ENCODE measurements at places on chromosomes 2 and 18. TPM values are rescaled to one million over a fixed set of nuclear protein-coding genes. Genes with fewer than 3 reads are reported as not detected.

MREG gene
- 20.0 TPM for polyA plus RNA-seq

DNA sequence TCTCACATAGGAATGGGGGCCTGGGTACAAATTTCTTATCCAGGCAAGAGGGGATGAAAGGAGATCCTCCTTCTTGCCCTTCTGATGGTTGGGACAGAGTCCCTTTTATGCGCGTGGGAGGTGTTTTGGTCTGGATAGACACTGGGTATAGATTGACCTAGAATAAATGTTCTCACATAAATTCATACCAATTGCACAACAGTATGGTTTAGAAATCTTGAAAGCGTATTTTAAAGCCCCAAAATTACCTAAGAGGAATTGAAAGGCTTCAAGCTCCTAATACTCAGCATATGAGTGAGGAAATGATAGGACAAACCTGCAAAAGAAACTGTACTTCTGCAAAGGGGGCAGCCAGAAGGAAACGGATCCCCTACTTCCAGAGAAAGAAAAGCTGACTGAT lies 2.6 kb upstream of the BCL2 start:
- no peak for DNase-seq

DNA sequence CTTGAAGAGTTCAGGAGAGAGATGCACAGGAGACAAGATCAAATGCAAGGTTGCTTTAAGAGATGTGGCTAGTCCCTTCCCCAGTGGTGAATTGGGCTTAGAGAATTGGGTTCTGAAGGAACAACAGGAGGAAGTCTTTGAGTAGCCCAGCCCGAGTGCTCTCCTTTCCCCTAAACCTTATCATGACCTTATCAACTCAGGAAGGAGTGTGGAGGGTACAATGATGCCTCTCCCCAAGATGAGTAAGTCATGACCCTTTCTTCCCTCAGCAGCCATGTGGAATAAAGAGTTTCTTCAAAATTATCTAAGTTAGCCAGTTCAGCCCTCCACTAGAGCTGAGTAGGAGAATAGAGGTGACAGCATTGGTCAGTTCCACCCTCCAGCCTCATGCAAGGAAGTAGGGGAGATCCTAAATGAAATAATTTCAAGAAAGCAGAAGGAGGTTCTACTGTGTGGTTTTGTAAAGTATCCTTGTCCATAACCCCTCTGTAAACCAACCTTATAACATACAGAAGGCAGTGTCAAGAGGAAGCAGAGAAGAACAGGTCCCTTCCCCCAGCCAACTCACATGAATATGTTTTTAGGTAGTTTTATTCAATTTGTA lies 88.4 kb downstream of the ARHGAP15 start:
- no peak for DNase-seq

DNA sequence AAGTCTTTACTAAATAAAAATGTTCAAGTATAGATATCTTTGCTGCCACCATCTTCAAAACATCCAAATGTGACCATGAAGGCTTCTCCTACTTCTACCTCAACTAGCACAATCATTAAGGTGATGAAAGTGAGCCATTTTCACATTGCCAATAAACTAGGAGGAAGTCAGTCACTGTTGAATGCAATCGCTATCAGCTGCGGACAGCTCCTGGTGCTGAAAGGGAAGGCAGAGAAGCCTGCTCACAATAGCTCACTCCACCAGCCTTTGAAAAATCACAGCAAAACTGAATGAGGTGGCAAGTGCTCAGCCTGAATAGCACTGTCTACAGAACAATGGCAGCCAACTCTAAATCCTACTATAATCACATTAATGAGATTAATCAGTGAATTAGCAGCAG lies 2.2 kb downstream of the MYT1L start:
- DNase-seq = peak; percentile 59

TRABD2A gene
- 0.36 TPM for polyA plus RNA-seq

DNA sequence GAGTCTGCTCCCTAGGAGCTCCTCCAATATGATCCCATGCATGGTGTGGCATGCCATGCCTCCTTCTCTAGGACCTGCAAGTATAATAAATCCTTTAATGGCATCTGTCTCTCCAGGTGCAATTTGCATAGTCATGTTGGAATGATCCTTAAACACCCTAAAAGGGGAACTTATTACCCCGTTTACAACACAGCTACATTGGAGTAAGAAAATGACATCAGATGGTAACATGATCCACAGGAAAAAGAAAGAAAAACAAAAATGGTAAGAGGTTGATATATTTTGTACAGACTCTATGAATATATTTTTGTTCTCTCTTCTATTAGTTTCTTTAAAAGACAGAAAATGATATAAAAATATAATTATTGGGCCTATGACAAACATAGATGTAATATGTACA lies 79.0 kb downstream of the CRACDL start:
- DNase-seq = no peak

ZFAND2B gene
- 51.8 TPM for polyA plus RNA-seq

GRCh38 chr2:10412380-10412779 lies 35.7 kb downstream of the ODC1 start:
- no peak for DNase-seq

PKDCC gene
- polyA plus RNA-seq = 354 TPM

ACTG2 gene
- 0.36 TPM for polyA plus RNA-seq

GRCh38 chr18:63763831-63764600 lies 11.2 kb upstream of the SERPINB7 start:
- no peak for DNase-seq

GRCh38 chr18:69895066-69896047 lies 52.3 kb downstream of the CD226 start:
- DNase-seq = no peak

SEMA4C gene
- polyA plus RNA-seq = 51.2 TPM

EML6 gene
- 21.9 TPM for polyA plus RNA-seq

GRCh38 chr2:162114271-162114670 lies 37.8 kb downstream of the GCG start:
- DNase-seq = peak; percentile 35

DNA sequence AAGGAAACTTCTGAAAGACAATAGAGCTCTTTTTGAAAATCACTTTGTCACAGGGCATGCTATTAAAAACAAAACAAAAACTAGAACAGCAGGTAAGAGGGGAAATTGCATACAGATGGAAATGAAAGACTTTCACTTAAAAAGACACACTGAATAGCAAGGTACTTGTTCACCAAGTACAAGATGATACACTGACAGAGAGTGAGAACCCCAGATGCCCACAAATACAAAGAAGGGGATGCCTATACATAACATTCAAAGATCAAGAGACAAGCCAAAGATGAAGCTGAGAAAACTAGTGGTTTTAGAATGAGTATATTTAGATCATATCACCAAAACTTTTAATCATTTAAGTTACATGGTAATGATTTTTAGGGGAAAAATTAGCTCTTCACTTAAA lies 60.7 kb downstream of the ASXL2 start:
- DNase-seq = no peak

HTR2B gene
- 10.3 TPM for polyA plus RNA-seq

KCNG2 gene
- polyA plus RNA-seq = 0.71 TPM

FNDC4 gene
- 6.6 TPM for polyA plus RNA-seq

- no peak for DNase-seq
These were observed 243.8 kb downstream of the TSN start for GRCh38 chr2:121999264-121999663.

ALKAL2 gene
- polyA plus RNA-seq = 6.1 TPM

DNA sequence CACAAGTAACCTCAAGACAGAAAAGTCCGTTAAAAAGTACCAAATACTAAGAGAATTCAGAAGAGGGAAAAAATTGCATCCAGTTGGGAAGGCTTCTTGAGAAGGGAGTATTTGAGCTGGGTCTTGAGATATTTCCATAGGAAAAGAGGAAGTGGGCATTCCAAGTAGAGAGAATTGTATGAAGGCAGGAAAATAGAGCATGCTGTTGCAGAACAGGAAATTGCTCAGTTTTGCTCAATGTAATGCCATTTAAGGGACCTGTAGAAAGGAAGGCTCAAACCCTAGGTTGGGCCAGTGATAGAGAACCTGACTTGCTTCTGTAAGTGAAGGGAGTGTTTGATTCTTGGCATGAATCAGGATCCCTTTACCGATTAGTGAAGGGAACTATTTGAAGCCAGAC lies 1.0 kb upstream of the ZC3H8 start:
- no peak for DNase-seq

GALNT14 gene
- polyA plus RNA-seq = 58.6 TPM
